GM04504 (cell line): ENCODE measurements at places on chromosomes 1 and 21.

GRCh38 chr1:207089627-207090355 lies 1.1 kb downstream of the C4BPB start:
- DNase-seq: no peak

DNA sequence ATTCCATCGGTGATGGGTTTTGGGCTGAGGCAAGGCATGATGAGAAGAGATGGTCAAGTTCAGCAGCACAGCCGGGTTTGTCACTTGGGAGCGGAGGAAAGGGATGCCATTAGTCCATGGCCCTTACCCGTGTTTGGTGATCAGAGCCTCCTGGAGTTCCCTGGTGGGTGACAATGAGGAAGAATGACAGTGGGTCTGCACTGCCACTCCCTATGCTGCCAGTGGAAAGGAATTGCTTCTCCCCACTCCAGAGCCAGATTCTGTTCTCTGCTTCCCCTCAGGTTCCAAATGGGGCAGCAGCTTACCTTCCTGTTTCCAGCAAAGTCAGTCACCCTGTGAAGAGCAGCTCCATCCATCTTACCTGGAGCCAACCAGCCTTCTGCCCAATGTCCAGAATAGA lies 393.1 kb downstream of the PTPRU start:
- DNase-seq: no peak

DNA sequence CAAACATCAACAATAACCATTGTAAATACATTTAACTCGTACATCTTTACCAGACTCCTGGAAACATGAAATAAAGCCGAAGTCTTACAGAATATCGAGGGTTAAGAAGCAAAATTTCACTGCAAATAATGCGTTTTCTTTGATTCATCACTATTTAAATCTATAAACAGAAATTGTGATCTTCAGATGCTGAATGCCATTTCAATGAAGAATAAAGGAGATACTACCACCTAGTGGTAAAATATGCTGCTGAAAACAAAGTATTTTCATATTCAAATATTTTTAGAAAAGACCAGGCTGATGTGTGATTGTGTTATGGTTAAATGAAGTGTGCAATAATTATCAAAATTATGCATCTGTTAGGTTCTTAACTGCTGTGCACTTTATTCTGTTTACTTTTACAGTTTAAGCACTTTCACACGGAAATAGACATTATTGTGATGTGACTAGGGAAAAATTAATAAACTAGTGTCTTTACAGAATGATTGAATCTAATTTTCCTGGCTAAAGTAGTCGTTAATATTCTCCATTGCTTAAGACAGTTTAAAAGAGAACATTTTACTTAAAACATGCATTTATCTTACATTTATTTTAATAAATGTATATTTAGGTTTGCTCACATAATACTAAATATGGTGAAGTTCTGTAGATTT lies 1093.1 kb downstream of the MRPL39 start:
- DNase-seq: no peak

GRCh38 chr1:64097859-64098258 lies 105.6 kb upstream of the UBE2U start:
- DNase-seq: no peak

GRCh38 chr1:203143641-203144040 lies 16.1 kb downstream of the ADORA1 start:
- DNase-seq: no peak
